Endodermal cell (in vitro differentiated cells): ENCODE measurements at places on chromosomes 12 and 14.

- H3K36me3 ChIP-seq = no peaks in the 10 kb centered on the region
- H3K27ac ChIP-seq = no peak overlapping the region
- DNase-seq = no peak
- no peak overlapping the region for H3K4me3 ChIP-seq
Measured at GRCh38 chr12:118315821-118316220, 56.9 kb downstream of the TAOK3 start.

DNA sequence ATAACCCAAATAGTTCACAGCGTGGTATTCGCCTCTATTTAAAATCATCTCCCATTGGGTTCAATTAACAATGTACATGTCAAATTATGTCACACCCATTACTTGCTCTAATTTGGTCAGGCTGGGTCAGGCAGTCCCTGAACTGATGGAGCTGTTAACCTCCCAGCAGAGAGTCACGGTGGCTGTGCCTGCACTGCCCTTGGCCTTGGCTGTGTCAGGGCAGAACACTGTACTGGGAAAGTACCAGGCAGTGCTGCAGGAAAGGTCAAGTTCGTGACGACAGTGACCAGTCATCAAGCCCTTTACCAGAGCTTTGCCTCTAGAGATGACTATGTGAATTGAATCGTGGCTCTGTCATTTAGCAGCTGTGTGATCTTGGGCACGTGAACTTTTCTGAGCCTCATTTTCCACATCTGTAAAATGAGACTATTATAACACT, 100.0 kb downstream of the ARF6 start:
- no peak overlapping the region for H3K27ac ChIP-seq
- H3K4me1 ChIP-seq = no peaks in the 10 kb centered on the region
- H3K4me3 ChIP-seq = no peak overlapping the region
- H3K36me3 ChIP-seq = no peaks in the 10 kb centered on the region
- no peak for DNase-seq

- no peaks in the 10 kb centered on the region for H3K36me3 ChIP-seq
- H3K27ac ChIP-seq = no peak overlapping the region
- H3K27me3 ChIP-seq = peaks cover 59% of the 10 kb centered on the region
Measured at GRCh38 chr12:49949866-49950265, 671 bp upstream of the AQP2 start.

GRCh38 chr14:74829251-74829650, 46.7 kb downstream of the PROX2 start:
- H3K36me3 ChIP-seq = peaks cover 61% of the 10 kb centered on the region
- DNase-seq = no peak
- no peaks in the 10 kb centered on the region for H3K4me1 ChIP-seq
- H3K27ac ChIP-seq = no peak overlapping the region
- no peaks in the 10 kb centered on the region for H3K27me3 ChIP-seq
- no peak overlapping the region for H3K4me3 ChIP-seq

- DNase-seq = no peak
- H3K27ac ChIP-seq = no peak overlapping the region
- H3K27me3 ChIP-seq = no peaks in the 10 kb centered on the region
- H3K36me3 ChIP-seq = no peaks in the 10 kb centered on the region
- peaks cover 10% of the 10 kb centered on the region for H3K4me1 ChIP-seq
- H3K4me3 ChIP-seq = no peak overlapping the region
Measured at GRCh38 chr14:51529736-51530135, 122.0 kb upstream of the FRMD6 start.

GRCh38 chr12:104006929-104007328, 41.3 kb downstream of the TDG start:
- no peak overlapping the region for H3K27ac ChIP-seq
- no peaks in the 10 kb centered on the region for H3K4me1 ChIP-seq

DNA sequence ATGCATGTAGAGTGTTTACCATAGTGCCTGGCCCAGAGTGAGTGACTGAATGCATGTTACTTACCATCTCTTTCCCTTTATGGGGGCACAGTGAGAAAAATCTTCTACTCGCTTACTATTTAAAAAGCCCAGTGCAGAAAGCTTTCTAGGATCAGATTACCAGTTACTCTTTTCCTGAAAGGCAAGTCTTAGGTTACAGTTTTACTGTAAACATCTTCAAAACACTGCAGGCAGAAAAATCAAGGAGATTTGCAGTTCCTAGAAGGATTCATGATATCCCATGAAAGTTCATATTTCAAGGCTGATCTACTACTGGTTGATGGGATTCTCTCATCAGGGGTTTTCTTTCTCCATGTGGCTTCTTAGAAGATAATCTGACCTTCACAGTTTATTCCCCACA, 29.3 kb upstream of the DAAM1 start:
- no peaks in the 10 kb centered on the region for H3K27me3 ChIP-seq
- H3K4me3 ChIP-seq = no peak overlapping the region
- no peaks in the 10 kb centered on the region for H3K36me3 ChIP-seq
- peaks cover 4% of the 10 kb centered on the region for H3K4me1 ChIP-seq
- H3K27ac ChIP-seq = no peak overlapping the region
- DNase-seq = no peak

DNA sequence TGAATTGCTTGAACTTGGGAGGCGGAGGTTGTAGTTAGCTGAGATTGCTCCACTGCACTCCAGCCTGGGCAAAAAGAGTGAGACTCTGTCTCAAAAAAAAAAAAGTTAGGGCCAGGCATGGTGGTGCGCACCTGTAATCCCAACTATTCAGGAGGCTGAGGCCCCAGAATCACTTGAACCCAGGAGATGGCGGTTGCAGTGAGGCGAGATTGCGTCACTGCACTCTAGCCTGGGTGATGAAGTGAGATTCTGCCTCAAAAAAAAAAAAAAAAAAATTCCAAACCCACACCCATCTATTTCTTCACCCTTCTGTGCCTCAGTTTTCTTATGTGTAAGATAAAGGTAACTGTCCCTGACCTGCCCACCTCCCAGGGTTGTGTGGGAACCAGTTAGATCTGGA, 11.0 kb upstream of the MLXIP start:
- H3K36me3 ChIP-seq = no peaks in the 10 kb centered on the region
- no peak overlapping the region for H3K27ac ChIP-seq
- H3K4me3 ChIP-seq = no peak overlapping the region
- H3K4me1 ChIP-seq = peaks cover 12% of the 10 kb centered on the region

DNA sequence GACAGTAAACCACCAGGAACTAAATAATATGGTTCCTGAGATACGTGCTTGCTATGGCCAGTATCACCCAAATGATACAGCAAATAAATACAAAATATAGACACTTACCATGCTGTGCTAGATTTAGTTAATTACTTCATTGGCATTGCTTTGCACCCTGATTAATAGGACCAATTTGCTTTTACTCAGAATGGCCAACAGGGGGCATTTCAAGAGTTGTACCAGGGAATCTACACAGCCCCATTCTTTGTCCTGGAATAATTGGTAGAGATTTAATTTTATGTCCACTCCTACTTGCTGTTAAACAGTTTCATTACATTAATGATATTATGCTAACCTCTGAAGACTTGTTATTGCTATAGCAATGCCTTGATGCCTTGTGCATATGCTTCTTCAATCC, 280.8 kb downstream of the RERGL start:
- no peak overlapping the region for H3K4me3 ChIP-seq
- H3K27me3 ChIP-seq = no peaks in the 10 kb centered on the region
- no peak for DNase-seq
- H3K27ac ChIP-seq = no peak overlapping the region
- H3K36me3 ChIP-seq = no peaks in the 10 kb centered on the region
- no peaks in the 10 kb centered on the region for H3K4me1 ChIP-seq

- no peak overlapping the region for H3K4me3 ChIP-seq
- peaks cover 10% of the 10 kb centered on the region for H3K4me1 ChIP-seq
- H3K27ac ChIP-seq = no peak overlapping the region
- no peaks in the 10 kb centered on the region for H3K27me3 ChIP-seq
- no peaks in the 10 kb centered on the region for H3K36me3 ChIP-seq
- no peak for DNase-seq
Measured at GRCh38 chr12:96049101-96049500, 13.7 kb upstream of the LTA4H start.

DNA sequence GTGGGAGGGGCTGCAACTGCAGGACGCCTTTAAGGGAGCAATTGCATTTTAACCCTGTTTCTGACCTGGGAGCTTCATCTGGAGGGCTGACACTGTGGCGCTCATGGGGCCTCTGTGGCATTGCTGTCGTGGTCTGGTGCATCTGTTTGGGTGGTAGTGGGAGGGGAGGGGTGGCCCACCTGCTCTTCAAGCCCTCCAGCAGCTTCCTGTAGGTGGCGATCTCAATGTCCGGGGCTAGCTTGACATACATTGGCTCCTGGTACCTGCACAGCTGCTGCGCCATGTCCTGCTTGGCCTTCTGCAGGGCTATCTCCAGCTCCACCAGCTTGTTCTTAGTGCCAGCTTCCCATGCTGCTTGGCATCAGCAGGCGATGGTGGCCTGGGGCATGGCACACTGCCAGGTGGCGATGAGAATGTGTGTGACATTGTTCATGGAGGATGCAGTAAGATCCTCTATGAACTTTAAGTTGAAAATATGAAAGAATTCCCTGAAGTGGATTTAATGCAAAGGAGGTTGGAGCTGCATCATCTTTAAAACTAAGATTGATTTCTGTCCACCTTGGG, 7.7 kb upstream of the KRT82 start:
- peak; percentile 83 for DNase-seq
- H3K36me3 ChIP-seq = no peaks in the 10 kb centered on the region
- H3K4me1 ChIP-seq = no peaks in the 10 kb centered on the region

GRCh38 chr12:121568971-121569751, 11.7 kb downstream of the KDM2B start:
- DNase-seq = peak; percentile 70
- H3K27me3 ChIP-seq = no peaks in the 10 kb centered on the region
- no peaks in the 10 kb centered on the region for H3K4me1 ChIP-seq
- H3K4me3 ChIP-seq = no peak overlapping the region
- H3K27ac ChIP-seq = no peak overlapping the region
- H3K36me3 ChIP-seq = peaks cover 65% of the 10 kb centered on the region

GRCh38 chr12:126385785-126386184, 1320.5 kb downstream of the AACS start:
- no peak overlapping the region for H3K4me3 ChIP-seq
- DNase-seq = no peak
- no peaks in the 10 kb centered on the region for H3K4me1 ChIP-seq

DNA sequence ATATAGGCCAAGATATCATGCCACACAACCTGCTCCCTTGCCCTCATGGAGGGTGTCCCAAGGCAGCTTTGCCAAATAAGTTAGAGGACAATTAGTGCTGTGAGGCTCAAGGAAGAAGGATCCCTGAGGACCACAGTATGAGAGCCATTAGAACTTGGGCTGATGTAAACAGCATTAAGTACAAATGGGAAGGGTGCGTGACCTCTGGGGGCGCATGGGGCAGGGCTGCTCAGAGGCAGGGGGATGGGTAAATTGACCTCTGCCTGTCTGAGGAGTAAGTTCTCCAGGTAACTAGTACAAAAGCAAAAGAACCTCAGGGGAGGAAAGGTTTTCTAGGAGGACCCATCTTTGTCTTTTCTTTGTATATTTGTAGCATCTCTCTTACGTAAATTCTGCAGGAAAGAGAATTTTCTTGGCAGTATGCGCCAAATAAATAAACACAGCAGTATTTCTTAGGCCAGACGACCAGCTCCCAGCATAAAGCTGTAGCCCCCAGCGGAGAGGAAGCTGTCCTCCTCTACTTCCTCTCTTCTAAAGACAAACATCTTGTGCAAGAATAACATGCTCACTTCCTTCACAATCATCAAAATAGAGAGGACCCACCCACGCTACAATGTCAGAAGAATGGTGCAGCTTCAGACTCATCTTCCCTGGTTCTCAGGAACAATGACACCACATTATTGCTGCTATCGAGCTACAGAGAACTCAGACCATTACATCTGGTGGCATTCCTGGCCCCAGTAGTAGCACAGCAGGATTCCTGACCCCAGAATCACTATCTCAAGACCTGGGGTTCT, 16.4 kb upstream of the VWF start:
- H3K4me1 ChIP-seq = no peaks in the 10 kb centered on the region
- H3K27ac ChIP-seq = no peak overlapping the region
- no peaks in the 10 kb centered on the region for H3K36me3 ChIP-seq
- DNase-seq = no peak
